Smooth muscle cell of the brain vasculature (primary cell): ENCODE measurements at places on chromosomes 6 and 20.

DNA sequence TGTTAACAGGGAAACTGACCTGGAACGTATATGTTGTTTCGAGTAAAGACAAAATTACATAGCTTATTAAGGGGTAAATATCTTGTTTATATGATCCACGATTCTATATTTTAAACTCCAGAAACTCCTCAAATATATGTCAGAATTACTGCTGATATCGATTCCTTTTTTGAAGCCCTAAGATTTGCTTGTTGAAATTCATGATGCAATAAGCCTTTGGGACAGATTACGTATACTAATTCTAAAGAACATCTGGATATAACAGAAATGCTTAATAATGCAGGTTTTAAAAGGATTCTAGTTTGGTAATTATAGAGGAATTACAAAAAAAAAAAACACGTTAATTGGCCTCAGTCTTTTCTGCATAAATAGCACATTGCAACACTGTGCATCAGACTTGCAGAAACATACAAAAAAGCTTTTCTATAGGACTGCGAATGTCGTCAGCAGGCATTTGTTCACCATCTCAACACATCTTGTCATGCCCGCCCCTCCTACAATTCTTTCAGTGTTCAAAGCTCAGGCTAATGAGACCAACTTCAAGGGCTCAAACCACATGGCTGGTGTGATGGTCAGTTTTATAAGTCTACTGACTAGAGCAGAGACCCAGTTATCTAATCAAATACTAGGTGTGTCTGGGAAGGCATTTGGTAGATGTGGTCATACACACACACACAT is 74.9 kb downstream of the AGPAT4 start:
- DNase-seq = no peak

- DNase-seq = no peak
Measured at GRCh38 chr20:59939879-59940128, 301 bp downstream of the PPP1R3D start.

GRCh38 chr20:59961423-59961822 is 3.2 kb downstream of the CDH26 start:
- no peak for DNase-seq

GRCh38 chr6:149467265-149467664 is 17.5 kb downstream of the ZC3H12D start:
- DNase-seq = no peak

DNA sequence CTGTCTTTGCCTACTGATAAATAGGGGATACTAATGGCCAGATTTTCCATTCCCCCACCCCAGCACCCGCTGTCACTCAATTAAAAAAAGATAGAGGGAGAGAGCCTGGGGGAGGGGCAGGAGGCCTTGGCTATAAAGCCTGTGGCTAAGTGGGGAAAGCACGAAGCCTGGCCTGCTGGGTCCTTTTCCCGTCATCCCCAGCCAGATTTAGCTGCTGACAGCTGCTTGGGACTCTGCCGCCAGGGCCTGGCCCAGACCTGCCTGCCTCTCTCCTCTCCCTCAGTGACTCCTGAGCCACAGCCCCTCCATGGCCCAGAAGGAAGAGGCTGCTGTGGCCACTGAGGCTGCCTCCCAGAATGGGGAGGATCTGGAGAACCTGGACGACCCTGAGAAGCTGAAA is at the start of gene APOBEC2:
TSS of gene APOBEC2 (plus strand) at position 162 of the 400 bp plus-strand sequence. CDS start at position 308, 146 bp downstream.
- DNase-seq = no peak

- DNase-seq = no peak
Measured at GRCh38 chr6:115358616-115359015, 702.1 kb downstream of the FRK start.
